SW 1271 (cell line): ENCODE measurements at places on chromosomes 11 and 22.

GRCh38 chr22:16956290-16956689 lies 51.7 kb downstream of the GAB4 start:
- no peak for DNase-seq

DNA sequence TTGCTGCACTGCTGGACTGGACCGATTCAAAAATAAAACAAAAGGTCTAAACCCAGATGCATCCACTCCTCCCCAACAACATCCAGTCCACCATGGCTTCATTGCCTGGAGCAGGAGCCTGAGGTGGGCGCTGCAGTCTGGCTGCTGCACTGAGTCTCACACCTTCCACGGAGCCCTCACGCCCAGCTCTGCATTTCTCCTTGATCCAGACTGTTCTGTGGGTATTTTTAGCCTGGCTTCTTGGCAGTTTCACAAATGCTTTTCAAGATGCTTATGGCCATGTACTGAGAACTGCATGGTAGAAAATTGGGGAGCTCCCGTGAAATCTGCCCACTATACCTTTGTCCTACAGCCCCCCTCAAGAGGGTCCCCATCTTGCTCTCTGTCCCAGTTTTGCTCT lies 53.3 kb upstream of the JAM3 start:
- DNase-seq = no peak

GRCh38 chr11:4063348-4063747 lies 31.3 kb upstream of the RRM1 start:
- no peak for DNase-seq

DNA sequence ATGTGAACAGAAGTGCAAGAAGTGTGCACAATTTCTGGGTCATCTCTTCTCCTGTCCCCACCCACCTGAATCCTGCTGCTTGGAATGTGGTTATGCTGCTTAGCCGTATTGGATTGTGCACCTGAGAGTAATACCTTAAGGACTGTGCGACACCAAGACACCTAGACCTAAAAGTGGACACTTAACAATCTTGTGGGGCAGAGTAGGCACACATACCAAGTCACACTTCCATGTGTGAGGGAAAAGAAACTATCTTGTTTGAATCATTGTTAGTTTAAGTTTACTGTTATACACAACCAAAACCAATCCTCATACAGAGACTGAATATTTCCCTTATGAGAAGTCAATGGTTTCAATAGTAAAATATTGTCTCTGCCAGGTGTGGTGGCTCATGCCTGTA lies 93.7 kb downstream of the CCDC83 start:
- DNase-seq = no peak

DNA sequence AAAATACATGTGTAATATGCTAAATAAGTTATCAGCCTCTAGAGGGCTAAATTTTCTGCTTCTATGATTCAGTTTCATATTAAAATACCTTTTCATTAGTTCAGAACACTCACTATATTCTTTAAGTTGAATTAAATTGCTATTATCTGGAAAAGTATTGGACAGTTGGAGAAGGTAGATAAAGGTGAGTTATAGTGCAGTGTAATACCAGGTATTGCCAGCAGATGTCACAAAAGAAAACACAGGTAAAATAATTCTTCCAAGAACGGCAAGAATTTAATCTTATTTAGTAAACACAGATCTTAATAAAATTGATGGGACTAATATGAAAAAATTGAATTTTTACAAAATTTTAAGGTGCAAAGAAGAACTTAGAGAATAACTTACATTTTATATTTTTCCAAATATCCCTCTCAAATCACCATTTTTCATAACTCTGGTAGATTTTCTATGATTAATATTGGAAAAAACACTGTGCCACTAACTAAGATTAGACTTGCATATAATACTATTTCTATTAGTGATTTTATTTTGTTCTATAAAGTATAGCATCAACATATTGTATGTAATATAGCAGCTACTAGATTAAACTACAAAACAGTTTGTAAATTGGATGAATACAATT lies 1.7 kb upstream of the LRRC4C start:
- no peak for DNase-seq

DNA sequence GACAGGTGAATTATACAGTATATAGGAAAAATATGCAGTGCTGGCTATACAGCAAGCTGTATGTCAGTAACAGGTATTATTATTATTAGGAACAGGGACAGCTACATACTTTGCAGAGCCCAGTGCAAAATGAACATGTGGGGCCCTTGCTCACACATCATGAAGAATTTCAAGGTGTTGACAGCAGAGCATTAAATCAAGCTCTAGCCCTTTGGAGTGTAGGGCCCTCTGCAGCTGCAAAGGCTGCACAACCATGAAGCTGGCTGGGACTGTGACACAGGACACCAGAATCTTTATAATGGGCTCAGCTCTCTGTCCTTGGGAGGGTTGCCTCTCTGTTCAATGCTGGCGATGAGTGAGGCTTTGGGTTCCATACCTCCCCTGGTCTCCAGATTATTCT lies 44.9 kb upstream of the DAGLA start:
- no peak for DNase-seq

- DNase-seq = no peak
These were observed 13.2 kb upstream of the C1QTNF4 start for GRCh38 chr11:47607380-47607779.

GRCh38 chr11:11081776-11082175 lies 223.9 kb upstream of the ZBED5 start:
- no peak for DNase-seq
